ENCODE measurements at places on chromosomes 11 and 22.

GRCh38 chr11:61042961-61043540 lies 59.2 kb upstream of the CD5 start:
- DNase-seq: peak; percentile 42

GRCh38 chr11:31782257-31782656 lies 28.9 kb downstream of the PAX6 start:
- no peak for DNase-seq

- no peak for DNase-seq
Measured at GRCh38 chr11:1220941-1221721, 1.7 kb upstream of the MUC5B start.

DNA sequence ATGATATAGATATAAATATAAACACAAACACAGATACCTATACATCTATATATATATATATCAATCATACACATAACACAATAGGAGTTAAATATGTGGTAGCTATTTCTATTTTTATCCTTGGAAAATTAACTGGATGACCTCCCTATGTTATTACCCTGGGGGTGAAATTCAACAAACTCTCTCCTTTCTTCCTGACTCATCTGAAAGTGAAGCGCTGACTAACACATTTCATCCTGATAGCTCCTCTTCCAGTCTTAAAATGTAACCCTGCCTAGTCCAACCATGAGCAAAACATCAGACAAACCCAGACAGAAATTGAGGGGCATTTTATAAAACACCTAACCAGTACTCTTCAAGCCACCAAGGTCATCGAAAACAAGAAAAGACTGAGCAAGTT lies 220.6 kb upstream of the ISX start:
- DNase-seq: no peak

DNA sequence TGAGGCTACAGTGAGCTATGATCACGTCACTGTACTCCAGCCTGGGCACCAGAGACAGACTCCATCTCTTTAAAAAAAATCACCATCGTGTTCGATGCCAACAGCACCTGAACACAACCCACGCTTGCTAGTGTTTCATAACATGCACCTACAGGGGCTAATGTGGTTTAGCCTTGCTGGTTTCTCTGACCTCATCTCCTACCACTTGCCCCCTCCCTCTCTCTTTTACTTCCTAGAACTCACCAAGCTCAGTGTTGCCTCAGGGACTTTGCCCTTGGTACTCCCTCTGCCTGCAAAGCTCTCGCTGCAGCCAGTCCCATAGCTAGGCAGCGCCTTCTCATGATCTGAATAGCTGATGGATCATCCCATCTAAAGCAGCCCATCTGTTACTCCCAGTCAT lies 99.8 kb downstream of the FBXO7 start:
- DNase-seq: no peak

GRCh38 chr11:2932850-2933251 lies 3.6 kb upstream of the PHLDA2 start:
- no peak for DNase-seq
